Germinal center (tissue), 1 donor: ENCODE measurements at places on chromosomes 11 and 22.

DNA sequence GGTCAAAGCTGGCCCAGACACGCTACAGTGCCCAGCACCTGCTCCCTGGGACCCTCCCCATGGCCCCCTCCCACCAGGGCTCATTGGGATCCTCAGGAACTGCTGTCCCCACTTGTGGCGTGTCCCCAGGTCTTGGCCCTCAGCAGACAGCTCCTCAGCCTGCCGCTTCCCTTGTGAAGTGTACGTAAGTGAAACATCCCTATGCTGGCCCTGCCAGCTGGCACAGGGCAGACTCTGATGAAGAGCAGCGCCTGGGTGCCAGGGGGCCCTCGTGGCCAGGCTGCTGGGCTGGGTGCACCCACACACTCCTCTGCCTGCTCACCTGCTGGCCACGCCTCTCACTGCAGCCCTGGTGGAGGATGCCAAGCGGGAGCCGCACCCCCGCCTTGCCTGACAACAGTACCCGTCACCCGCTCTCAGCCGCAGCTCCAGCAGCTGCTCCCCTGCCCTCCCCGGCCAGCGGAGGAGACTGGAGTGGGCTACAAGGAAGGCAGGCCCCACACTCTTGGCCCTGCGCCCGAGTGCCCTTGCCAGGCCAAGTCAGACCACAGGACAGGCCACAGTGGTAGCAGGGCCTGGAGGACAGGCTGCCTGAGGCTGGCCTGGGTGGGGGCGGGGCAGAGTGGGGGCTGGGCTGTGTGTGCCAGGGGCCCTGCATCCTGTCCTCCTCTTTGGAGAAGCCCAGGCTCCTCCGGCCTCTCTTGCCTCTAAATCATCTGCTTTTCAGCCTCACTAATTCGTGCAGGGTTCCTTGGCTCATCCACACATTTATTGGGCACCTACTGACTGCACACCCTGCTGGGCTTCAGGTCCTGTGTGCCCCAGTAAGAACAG is 39.5 kb downstream of the IGF2 start:
- no peak for DNase-seq

DNA sequence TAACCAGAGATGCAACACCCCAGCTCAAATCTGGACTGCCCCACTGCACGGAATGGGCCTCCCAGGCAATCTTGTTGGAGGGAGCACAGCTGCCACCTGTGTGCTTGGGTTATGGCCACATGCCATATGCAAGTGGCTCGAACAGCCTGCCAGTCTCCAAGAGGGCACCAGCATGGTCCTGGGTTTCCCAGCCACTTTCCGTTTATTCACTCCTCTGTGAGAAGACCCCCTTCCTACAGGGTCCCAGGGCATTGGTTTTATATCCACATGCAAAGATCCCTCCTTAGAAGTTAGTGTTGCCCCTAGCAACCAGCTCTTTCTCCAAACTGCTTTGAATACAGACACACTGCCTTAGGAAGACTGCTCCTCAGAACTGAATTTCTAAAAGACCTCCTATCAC is 487.8 kb downstream of the BUD13 start:
- DNase-seq = no peak

DNA sequence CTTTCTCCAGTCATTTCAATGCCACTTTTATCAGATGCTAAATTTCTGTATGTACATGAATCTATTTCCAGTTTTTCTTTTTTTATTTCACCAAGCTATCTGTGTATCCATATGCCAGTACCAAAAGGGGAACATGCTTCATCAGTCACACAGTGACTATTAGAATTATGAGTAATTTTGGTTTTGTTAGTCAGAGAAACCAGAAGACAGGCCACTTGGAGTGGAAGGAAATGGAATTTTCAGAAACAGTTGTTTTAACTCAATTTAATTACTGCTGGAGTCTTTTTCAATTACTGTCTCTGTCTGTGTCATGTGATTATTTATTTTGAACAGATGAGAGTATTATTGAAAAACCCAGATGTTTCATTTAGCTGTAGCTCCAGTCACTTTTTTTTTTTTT is 84.6 kb upstream of the ANO3 start:
- no peak for DNase-seq

GRCh38 chr11:76208438-76209374 is 2.4 kb upstream of the WNT11 start:
- DNase-seq = peak; percentile 81

DNA sequence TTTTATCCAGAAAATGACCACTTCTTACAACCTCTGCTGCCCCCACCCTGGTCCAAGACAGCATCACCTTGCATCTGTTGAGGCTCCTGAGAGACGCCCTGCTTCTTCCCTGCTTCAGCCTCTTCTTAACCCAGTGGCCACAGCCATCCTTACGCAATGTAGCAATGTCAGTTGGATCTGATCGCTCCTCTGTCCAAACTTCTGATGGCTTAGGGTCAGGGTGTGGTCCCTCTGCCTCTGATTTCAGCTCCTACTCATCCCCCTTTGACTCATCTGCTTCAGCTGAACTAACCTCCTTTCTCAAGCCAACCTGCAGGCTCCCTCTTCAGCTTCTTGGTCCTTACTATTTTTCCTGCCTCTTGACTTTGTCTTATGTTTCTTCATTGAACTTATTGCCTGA is 280.8 kb downstream of the KIRREL3 start:
- DNase-seq = no peak

GRCh38 chr11:2390725-2391151 is 9.8 kb upstream of the TSSC4 start:
- DNase-seq = peak; percentile 55

- no peak for DNase-seq
These were observed 3.6 kb downstream of the TNNI2 start for GRCh38 chr11:1842149-1843097.

GRCh38 chr22:40482886-40483285 is 112.5 kb downstream of the SGSM3 start:
- no peak for DNase-seq

GRCh38 chr11:7435176-7435575 is 50.1 kb upstream of the OLFML1 start:
- no peak for DNase-seq

DNA sequence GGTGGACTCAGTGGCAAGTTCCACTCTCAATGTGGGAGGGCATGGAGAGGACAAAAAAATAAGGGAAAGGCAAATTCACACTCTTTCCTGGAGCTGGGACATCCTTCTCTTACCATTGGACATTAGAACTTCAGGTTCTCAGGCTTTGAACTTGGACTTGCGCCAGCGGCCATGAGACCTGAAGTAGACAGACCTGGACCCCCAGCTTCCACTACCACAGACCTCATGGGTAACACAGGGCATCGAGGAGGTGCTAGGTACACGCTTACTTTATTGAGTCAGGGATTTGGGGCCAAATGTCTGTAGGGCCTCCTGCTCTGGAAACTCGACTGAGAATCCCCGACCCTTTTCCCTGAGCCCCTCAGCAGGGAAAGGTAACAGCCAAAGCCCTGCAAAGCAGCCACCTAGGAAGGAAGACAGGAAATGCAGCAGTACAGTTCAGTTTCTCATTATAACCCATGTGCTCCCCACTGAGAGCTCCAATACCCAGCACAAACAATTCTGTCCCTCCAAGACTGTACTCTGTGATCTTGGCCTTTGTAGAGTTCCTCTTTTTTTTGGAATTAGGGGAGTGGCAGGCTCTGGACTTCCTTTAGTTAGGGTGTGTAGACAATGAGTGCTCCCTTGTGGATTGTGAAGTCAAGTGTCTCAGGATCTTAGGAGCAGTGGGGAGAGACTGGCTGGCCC is 5.7 kb downstream of the CHRNA10 start:
- DNase-seq = no peak

GRCh38 chr11:5339771-5340322 is 3.5 kb downstream of the OR51B5 start:
- DNase-seq = no peak

DNA sequence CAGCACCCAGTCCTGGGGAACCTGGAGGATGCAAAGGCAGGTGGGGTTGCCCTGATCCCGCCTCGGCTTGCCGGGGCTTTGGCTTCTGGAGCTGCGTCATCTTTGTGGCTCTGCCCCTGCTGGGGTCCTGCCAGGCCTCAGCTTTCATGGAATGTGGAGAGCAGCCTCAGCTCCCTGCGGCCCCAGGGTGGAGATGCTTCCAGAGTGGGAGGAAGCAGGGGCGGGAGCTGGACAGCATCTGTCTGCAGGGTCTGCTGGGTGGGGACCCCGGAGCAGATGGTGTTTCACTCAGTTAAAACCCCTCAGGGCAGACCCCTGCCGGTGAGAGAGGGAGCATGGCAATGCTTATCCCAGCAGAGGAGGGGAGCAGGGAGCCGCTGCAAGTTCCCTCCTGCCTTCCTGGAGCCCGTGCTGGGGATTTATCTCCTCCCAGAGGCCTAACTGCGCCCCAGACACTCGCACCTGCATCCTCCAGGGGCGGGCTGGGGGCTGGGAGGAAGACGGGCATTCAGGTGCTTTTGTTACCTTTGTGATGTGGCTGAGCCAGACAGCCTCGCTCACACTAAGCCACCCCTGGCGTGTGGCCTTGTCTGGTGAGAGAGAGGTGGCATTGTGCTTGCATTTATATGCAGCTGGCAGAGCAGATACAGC is 15.7 kb downstream of the GRIK4 start:
- DNase-seq = no peak

DNA sequence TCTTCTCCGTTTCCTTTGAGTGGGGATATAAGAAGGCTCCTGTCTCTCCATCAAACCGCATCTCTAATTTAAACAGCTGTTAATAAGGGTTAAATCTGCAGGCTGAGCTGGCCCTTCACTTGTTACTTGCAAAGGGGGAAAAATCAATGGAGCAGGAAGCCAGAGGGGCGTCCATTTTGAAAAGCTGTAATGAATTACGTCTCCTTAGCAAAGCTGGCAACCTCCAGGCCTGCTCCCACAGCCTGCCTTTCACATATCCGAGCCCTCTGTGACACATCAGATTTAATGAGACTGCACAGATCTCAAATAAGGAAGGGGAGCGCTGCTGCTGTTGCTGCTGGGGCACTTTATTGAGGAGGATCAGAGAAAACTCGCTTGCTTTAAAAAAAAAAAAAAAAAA is 320.8 kb downstream of the BLID start:
- DNase-seq = no peak

- no peak for DNase-seq
These were observed 126.0 kb upstream of the MTNR1B start for GRCh38 chr11:92843455-92843854.

DNA sequence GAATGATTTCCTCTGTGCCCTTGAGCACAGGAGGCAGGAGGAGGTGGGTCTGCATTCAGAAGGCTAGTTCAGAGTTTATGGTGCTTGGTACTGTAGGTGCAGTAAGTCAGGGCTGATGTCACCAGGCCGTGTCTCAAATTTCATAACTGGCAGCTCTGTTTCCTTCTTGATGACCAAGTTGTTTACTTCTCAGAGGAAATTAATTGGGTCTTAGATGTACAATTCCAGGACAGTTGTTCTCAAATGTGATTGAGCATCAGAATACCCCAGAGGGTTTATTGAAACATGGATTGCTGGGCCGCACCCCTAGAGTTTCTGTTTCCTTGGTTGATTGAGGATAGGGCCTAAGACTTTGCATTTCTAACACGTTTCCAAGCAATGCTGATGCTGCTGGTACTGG is 6.2 kb downstream of the AMOTL1 start:
- no peak for DNase-seq

- no peak for DNase-seq
These were observed 180.8 kb upstream of the CCDC179 start for GRCh38 chr11:23041001-23041503.
